ENCODE measurements at places on chromosomes 2 and 18. TPM values are rescaled to one million over a fixed set of nuclear protein-coding genes. Genes with fewer than 3 reads are reported as not detected.

LHCGR gene
- total RNA-seq: not detected

MTCL1 gene
- 0.63 TPM for total RNA-seq

SPC25 gene
- 1.3 TPM for total RNA-seq

ZNF512 gene
- total RNA-seq: 12.8 TPM

GPR45 gene
- total RNA-seq: not detected
